ENCODE measurements at places on chromosomes 11 and 22.

DNA sequence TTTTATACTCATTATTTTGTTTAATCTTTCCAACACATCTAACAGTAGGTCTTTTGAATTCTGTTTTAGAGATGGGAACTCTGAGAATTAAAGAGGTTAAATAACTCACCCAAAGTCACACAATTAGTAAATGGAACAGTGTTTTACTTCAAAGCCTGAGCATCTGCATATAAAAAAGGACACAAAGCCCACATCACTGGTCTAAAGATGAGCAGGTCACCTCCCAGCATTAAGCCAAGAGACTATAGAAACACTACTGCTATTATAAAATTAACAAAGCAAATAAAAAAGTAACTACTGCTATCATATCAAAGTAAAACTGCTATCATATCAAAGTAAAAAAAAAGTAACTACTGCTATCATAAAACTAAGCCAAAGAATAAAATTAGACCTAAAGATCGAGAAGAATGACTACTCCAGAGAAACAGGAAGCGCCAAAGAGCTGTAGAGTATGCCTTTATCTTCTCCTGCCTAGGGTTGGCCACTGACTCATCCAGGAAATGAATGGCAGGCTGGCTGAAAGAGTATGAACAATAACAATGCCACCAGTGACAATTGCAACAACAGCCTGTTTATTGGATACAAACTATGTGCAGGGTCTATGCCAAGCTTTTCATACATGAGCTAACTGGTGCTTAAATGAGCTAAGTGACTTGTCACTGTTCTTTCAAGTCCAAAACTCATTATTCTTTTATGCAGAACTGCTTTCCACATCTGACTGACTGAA, 1153.0 kb upstream of the TENM4 start:
- H3K27me3 ChIP-seq: no peaks in the 10 kb centered on the region
- no peaks in the 10 kb centered on the region for H3K36me3 ChIP-seq
- H3K4me1 ChIP-seq: no peaks in the 10 kb centered on the region

DNA sequence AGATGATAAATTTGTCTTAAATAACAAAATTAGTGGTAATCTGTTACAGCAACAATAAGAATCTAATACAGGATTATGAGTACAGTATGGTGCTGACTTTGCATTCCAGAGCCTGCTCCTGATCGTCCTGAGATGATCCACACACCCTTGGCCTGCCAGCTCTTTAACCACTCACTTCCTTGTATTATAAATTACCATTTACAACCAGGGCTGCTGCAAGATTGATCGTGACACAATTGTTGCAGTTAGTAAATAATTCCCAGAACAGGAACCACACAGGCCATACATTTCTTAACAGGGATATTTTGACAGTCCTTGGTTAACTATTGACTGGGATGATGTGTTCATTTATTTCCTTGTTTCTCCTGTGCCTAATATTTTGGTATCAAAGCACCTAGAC, 3.8 kb upstream of the CBLIF start:
- no peak overlapping the region for H3K27ac ChIP-seq
- DNase-seq: no peak

DNA sequence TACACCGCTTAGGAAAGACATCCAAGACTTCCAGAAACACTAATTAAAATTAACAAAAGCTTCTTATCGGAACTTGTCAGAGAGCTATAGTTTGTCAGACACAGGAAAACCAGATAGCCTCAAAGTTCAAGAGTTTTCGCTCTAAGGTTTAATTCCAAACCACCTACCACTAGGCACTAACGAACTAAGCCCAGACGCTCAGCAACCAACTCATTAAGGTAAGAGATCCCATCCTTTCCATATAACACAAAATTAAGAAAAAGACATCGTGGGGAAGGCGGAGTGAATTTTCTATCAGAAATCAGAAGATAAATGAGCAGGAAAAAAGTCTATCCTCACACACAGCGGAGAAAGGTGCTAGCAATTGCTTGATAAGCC, 382 bp downstream of the IMMP1L start:
- no peaks in the 10 kb centered on the region for H3K36me3 ChIP-seq
- peak overlapping the region; percentile 58 for H3K27ac ChIP-seq
- H3K4me1 ChIP-seq: peaks cover 15% of the 10 kb centered on the region

GRCh38 chr11:77381729-77382665, 80.5 kb upstream of the GDPD4 start:
- DNase-seq: no peak
- peaks cover 18% of the 10 kb centered on the region for H3K36me3 ChIP-seq
- H3K27ac ChIP-seq: no peak overlapping the region
- H3K27me3 ChIP-seq: no peaks in the 10 kb centered on the region
- H3K4me1 ChIP-seq: no peaks in the 10 kb centered on the region
